AG04449 (cell line): ENCODE measurements at places on chromosomes 2 and 18.
A peak's percentile ranks its signal among the peaks of the same experiment; 100 is the strongest.

- no peak for DNase-seq
These were observed 8.3 kb downstream of the TRIM54 start for GRCh38 chr2:27290549-27290948.

GRCh38 chr18:33870059-33870458, 292.0 kb downstream of the ASXL3 start:
- DNase-seq = no peak

DNA sequence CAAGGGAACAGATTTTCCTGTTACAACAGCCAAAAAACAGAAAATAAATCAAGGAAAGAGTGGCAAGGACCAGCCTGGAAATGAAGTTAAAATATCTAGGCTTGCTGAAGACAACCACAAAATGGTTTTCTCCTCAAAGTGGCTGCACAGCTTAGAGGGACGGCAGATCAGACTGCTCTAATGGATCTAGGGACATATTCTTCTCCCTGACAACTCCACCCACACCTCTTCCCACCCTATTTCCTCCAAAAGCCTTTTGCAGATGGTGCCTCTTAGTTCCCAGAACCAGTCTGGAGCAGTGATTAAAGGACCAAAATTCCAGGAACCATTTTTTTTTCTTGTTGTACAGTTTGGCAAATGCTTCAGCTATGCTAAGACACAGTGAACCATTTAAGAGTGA, 220.2 kb upstream of the SIX2 start:
- DNase-seq = no peak

DNA sequence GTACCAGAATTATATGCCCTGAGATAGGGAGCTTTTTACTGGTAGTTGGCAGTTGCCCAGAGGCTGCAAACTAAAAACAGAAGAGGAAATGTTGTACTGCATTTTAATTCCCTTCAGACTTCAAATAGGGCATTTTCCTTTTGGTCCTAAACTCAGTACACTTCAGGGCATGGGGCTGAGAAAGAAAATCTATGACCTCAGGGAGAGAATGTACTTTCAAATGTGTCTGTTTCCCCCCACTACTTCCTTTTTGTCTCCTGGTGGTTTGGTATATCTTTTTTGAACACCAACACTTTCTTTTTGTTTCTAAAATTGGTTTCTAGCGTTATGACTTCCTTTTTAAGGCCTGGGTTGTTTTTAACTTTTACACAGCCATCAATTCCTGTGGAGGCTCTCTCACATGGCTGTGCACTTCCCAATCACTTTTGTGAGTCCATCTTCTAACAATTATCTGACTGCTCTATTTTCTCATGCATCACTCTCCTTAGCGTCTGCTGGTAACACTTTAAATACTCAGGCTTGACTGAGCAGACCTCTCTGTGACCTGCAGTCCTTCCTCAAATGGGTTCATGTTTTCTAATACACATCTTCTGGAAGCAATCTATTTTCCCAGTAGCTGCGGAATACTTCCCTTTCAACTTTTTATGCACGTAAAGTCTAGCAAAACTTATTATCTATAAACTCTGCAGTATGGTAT, 596.0 kb downstream of the LRP1B start:
- DNase-seq = no peak

- peak; percentile 76 for DNase-seq
These were observed 176.9 kb upstream of the FN1 start for GRCh38 chr2:215612786-215613185.

- no peak for DNase-seq
These were observed 89.8 kb downstream of the SH3RF3 start for GRCh38 chr2:109218792-109219126.

DNA sequence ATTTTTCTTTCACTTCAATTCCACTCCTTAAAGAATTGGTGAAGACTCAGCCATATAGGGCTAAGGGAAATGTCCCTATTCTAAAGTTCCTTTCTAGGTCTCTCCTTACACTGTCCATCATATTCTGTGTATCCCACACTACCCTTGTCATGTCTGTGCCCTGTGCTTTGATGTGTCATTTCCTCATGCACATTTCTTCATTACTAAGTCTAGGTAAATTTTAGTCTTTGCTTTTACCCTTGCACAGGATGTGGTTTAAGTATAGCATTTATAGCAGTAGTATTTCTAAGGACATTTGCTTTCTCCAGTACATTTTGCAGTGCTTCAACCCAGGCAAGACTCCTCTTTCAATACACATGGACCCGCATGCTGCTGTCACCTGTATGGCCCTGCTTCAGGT, 221.5 kb upstream of the ACVR2A start:
- no peak for DNase-seq

DNA sequence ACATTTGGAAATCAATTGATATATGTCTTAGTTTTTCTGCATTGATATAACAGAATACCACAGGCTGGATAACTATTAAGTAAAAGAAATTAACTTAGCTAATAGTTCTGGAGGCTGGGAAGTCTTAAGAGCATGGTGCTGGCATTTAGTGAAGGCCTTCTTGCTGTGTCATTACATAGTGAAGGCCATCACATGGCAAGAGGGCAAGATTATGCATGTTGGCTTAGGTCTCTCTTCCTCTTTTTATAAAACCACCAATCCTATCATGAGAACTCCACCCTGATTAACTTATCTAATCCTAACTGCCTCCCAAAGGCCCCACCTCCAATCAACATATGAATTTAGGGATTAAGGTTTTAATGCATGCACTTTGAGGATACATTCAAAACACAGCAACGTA, 225.5 kb upstream of the VRK2 start:
- DNase-seq = no peak

GRCh38 chr18:34039611-34040010, 185.1 kb downstream of the NOL4 start:
- DNase-seq = no peak

DNA sequence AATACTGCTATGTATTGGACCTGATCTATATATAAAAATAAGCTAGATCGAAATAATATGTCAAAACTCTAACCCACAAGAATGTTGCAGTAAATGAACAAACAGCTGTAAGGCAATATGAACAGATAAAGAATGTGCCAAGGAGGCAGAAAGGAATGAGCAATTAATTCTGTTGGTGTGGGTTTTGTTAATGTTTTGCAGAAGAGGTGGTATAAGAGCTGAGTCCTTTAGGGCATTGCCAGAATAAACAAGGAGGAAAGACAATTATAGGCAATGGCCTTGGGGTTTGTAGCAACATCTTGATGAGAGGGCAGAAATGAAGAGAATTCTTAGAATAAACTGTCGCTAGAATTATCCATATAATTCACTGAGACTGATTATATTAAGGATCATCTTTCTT, 240.9 kb upstream of the GULP1 start:
- peak; percentile 24 for DNase-seq

DNA sequence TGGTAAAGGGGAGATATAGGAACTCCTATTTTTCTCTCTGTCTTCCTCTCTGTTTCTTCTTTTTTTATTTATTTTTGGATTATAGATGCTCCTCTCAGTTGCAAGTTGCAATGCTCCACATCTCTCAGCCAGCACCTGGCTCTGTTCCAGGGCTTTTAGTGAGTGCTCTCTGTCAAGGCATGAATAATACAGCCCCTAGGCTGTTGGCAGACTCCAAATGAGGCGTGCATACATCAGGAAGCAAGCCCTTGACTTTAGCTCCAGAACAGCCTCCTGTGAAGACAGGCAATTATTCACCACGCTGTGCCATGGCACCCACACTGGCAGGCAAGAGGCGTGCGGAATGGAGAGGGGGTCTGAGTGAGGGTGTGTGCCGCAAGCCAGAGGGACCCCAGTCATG, 228.1 kb upstream of the PXDN start:
- DNase-seq = no peak

- no peak for DNase-seq
These were observed at the start of gene DNMT3A for GRCh38 chr2:25341753-25342371. Gene DNMT3A, minus strand, starts transcription at chr2:25341925. Its CDS starts 27,941 bp downstream, at chr2:25313984.

DNA sequence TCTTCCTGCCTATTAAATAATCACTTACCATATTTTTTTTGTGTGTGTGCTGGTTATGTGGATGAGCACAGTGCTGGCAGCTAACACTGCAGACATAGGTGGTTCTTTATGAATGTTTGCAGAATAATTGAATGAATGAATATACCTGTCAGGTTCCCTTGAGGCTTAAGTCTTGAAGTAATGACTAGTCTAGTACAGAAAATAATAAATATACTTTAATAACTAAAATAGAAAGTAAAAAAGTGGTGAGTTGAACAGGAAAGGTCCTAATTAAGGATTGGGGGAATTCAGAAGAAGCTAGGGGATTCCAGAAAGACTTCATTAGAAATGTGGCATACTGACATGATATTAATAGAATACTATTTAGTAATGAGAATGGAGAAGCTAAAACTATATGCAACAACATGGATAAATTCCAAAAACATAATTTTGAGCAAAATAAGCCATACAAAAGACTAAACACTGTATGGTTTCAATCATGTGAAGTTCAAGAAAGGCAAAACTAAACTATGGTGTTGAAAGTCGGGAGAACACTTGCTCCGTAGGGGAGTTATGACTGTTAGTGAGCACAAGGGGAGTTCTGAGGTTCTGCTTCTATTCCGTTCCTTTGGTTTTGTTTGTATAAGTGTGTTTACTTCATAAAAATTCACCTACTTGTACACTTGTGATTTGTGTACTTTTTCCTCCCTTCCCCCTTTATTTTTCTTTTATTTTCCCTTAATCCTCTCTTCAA, 464.6 kb downstream of the MTX2 start:
- DNase-seq = no peak

- DNase-seq = no peak
These were observed 79.0 kb upstream of the ID2 start for GRCh38 chr2:8602809-8603208.

DNA sequence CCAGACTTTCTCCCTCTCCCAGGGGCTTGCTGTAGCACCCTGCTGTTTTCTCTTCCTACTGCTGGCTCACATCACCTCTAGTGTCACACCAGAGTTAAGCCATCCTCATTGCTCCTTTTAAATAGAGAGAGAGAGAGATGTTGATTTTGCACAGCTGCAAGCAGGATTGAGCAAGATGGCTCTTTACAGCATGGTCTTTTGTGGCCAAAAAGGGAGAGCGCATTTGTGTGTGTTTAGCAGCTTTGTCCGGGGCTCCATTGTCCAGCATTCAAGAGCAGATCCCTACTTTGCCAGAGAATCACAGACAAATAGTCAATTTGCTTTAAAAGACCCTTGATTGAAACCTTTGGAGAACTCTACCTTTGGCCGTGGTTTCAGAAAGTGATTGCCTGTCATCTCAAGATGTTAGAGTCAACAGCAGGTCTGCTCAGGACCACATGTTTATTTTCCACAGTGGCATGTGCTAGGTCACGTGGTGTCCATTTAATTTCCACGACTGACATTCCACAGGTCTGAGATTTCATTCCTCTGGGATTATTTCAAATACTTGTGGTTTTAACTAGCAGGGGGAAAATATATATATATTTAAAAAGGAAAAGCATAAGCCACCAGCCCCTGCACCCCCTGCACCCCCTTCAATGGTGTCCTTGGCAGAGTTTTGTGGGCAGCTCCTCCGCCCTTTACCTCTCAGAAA, 359.9 kb upstream of the SLC14A2 start:
- peak; percentile 81 for DNase-seq

GRCh38 chr18:49471532-49471931, 11.1 kb upstream of the DYM start:
- no peak for DNase-seq

DNA sequence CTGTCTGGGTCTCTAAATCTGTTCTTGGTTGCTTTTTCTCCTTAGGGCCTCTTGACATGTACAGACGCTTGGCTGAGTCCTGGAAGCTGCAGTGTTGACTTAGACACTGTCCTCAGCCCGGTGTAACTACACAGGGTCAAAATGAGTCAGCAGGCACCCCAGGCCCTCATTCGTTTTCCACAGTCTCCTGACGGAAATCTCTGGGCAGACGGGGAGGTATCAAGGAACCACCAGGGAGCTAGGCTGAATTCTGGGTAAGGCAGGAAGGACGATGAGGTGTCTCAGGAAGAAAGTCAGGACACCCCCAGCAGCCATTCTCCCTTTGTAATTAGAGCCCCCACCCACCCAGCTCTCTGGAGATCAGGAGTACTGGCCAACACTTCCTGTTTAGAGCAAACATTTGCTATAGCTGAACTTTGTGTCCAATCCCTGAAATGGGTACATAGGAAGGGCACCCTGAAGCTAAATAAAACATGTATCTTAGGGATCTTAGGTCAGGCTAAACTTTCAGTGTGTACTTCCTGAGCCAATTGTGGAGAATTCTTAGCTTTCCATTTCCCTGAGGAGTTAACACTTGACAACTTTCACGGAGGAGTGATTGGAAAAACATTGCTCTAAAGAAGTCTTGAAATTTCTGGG, 23.9 kb upstream of the EPAS1 start:
- DNase-seq = no peak

DNA sequence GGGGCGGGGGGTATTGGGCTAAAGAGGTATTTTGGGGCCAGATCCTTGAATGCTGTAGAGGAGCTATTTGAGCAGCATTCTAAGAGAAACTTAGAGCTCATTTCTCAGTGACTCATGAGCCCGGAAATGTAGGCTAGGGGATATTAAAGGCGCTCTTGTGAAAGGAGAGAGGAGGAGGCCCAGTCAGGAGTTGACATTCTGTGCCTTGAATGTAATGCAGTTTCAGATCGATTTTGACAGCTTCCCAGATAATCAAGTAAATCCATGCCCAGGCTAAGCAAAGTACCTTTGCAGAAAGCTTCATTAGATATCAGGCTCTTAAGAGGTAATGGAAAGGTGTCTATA, 1.5 kb downstream of the CAB39 start:
- DNase-seq = peak; percentile 24

DNA sequence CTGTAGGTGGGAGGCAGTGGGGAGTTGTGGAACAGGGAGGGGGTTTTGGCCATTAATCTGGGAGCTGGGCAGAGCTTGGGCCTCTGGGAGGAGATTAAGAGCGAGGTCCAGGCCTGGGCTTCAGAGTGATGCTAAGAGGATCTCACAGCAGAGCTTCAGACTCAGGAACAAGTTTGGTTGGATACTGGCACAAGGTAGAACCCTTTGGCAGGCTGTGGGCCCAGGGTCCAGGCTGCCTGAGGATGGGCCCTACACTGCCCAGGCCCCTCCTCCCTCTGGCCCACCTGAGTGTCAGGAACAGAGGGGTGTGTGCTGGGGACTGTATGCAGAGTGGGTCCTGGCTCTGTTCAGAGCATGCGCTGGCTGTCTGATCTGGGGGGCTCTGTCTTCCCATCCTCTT, 334.9 kb downstream of the CYP26B1 start:
- no peak for DNase-seq

DNA sequence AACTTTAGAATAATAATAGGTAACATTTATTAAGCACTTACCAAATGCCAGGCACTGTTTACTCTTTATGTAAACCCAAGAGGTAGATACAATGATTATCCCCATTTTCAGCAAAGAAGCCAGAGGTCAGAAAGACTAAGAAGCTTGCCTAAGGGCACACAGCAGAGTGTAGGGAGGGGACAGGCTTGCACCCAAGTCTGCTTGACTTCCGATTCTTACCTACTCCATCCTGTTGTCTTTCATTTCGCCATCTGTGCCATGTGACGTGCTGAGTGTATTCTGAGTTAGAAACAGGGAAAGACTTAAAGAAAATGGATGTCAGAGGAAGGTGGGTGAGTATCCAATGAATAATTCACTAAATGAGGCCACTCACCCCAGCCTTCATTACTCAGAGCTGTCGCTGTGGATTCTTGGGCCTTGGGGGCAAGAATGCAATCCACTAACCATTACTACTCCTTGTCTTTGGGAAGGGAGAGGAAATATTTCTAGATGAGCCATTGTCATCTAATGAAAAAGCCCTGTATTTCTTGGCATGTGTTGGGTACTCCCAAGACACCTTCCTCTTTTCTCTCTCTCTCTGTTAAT, 76.4 kb upstream of the BCL11A start:
- no peak for DNase-seq
